ENCODE measurements at places on chromosomes 7 and 10.

DNA sequence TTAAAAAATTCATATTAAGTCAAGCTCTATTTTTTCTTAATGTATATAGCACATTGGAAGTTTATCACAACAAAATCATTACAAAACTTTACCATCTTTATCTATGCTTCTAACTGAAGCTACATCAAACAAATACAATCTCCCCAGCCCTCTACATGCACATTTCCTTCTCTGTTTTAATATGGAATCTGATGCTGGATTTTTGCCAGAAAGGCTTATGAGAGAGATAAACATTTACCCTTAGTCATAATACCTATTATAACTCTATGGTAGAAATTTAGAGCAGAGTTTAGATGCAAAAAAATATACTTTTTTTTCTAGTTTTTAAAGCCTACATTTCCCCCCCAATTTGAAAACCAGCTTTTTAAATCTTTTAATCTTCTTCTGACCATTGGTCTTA is 1198.6 kb downstream of the GATA3 start:
- no peak for DNase-seq

- DNase-seq, result no peak
Measured at GRCh38 chr7:15334536-15335263, 227.1 kb downstream of the AGMO start.

DNA sequence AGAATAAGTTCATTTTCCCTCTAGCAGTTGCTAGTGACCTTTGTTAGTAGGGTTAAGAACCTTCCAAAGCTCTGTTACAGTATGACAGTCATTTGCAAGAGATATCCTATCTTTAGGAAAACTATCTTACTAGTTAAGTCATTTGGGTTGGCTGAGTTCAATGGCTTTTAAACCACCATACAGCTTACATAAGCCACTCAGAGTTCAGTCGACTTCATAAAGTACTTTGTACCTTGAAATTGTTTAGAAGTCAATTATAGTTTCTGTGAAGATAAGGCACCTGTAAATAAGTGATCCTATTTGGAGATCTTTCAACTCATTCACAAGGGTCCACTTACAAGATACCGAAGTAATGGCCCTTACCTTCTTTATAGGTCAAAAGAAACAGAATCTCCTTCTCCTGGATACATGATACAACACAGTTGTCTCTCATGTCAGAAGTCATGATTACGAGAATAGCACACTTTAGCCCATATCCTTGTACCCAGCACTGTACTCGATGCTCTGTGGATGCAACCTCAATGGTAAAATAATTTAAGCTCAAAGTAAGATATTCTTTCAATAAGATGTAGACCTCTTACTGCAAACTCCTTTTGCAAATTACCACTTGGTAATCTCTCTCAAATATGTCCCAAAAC is 11.9 kb upstream of the ABCC2 start:
- no peak for DNase-seq

- DNase-seq, result no peak
Measured at GRCh38 chr7:37212051-37212450, 236.6 kb downstream of the ELMO1 start.

All from NCI-H2171 treated with DMSO at 0.1 percent for 48 hours (cell line).